ENCODE measurements at places on chromosomes 6 and 20. TPM values are rescaled to one million over a fixed set of nuclear protein-coding genes. Genes with fewer than 3 reads are reported as not detected.

DNA sequence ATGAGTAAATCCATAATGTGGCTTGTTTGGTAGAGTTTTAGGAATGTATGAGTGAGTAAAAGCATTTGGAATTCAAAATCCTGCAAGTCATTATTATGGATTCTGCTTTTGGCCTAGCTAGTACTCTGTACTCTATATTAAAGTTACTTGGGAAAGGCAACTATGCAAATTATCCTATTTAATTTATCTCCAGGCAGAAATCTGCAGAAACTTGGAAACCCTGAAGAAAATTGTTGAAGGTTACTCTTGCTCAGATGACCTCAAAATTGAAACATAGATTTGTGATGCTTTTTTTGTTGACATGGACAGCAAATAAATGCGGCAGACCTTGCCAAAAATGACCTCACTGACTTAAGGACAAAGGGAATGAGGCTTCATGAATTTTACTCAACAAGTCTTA is 477.1 kb upstream of the EYS start:
- DNase-seq, result no peak

DNA sequence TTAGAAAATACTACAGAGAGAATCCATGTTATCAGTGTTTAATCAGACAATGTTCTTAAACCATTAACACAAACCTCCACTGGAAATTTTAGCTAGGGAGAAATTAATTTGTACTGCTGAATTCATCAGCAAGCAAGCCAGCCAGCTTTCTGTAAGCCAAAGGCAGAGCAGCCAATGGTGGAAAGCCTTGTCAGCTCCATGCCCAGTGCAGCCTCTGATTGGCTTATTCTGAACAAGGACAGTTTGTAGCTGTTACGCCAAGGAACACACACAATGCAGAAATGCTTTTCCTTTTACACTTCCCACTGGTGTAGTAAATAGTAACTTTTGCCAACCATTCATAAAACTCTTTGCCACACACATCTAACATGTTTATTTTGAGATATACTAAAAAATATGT is 265.0 kb downstream of the TENT5A start:
- no peak for DNase-seq

- no peak for DNase-seq
Measured at GRCh38 chr6:106244931-106245330, 80.6 kb downstream of the ATG5 start.

The STMND1 gene
- 4.9 TPM for total RNA-seq

The DEFB124 gene
- not detected for total RNA-seq

- DNase-seq, result no peak
Measured at GRCh38 chr6:108518714-108519576, 41.8 kb upstream of the FOXO3 start.

GRCh38 chr20:63290677-63291472 is 2.1 kb upstream of the COL20A1 start:
- DNase-seq, result no peak

DNA sequence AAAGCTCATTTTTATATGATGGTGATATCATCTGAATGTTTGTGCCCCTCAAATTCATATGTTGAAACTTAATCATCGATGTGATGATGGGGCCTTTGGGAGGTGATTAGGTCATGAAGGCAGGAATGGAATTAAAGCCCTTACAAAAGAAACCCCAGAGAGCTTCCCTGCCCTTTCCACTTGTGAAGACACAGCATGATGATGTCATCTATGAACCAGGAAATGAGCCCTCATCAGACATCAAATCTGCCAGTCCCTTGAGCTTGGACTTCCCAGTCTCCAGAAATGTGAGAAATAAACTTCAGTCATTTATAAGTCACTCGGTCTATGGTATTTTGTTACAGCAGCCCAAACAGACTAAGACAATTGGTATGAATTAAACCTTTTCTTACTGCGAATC is 153.1 kb downstream of the MYB start:
- DNase-seq, result no peak

The FNDC1 gene
- total RNA-seq, result 0.44 TPM

DNA sequence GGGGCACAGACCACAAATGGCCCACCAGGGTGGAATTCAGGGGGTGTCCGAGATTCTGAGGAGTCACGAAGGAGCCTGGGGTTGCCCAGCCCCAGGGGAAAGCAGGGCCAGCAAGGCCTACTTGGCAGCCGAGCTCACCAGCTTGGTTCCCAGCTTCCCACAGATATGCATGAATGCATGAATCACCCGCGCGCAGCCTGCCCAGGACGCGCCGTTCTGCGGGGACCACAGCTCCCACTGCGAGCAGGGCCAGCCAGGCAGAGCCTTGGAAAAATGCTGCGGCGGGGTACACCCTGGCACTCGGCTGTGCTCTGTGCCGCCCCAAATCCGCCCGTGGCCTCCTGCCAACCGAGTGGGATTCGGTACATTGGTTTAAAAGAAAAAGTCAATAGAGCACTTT is 211.0 kb downstream of the NFATC2 start:
- no peak for DNase-seq

GRCh38 chr6:138410048-138410735 is 6.2 kb downstream of the HEBP2 start:
- peak; percentile 55 for DNase-seq

The HLA-F gene
- total RNA-seq, result 176 TPM

DNA sequence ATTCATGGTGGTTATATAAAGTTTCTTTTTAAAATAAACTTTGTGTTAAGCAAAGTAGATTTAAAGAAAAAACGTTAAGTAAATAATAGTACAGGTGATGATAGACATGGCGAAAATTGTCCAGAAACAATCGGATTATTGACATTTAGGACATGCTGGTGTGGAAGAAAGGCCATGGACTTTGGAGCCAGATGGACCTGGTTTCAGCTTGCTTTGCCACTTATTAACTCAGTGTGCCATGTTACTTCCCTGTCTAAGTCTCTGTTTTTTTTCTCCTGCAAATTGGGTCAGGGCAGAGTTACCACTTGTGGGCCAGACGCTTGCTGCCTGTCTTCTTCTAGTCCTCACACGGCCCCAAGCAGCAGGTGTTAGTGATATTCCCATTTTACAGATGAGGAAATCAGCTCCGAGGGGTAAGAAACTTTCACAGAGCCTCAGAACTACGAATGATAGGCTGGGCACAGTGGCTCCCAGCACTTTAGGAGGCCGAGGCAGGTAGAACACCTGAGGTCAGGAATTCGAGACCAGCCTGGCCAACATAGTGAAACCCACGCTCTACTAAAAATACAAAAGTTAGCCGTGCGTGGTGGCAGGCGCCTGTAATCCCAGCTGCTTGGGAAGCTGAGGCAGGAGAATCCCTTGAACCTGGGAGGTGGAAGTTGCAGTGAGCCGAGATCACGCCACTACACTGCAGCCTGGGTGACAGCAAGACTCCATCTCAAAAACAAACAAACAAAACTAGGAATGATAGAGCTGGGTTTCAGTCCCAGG is 12.4 kb downstream of the KIF3B start:
- no peak for DNase-seq

GRCh38 chr20:10626896-10627295 is 46.9 kb downstream of the JAG1 start:
- DNase-seq, result no peak

The GRIK2 gene
- 0.62 TPM for total RNA-seq

The ADGRB3 gene
- 2.3 TPM for total RNA-seq

- no peak for DNase-seq
Measured at GRCh38 chr20:41304424-41305079, 13.0 kb downstream of the ZHX3 start.

The DEFB126 gene
- not detected for total RNA-seq

DNA sequence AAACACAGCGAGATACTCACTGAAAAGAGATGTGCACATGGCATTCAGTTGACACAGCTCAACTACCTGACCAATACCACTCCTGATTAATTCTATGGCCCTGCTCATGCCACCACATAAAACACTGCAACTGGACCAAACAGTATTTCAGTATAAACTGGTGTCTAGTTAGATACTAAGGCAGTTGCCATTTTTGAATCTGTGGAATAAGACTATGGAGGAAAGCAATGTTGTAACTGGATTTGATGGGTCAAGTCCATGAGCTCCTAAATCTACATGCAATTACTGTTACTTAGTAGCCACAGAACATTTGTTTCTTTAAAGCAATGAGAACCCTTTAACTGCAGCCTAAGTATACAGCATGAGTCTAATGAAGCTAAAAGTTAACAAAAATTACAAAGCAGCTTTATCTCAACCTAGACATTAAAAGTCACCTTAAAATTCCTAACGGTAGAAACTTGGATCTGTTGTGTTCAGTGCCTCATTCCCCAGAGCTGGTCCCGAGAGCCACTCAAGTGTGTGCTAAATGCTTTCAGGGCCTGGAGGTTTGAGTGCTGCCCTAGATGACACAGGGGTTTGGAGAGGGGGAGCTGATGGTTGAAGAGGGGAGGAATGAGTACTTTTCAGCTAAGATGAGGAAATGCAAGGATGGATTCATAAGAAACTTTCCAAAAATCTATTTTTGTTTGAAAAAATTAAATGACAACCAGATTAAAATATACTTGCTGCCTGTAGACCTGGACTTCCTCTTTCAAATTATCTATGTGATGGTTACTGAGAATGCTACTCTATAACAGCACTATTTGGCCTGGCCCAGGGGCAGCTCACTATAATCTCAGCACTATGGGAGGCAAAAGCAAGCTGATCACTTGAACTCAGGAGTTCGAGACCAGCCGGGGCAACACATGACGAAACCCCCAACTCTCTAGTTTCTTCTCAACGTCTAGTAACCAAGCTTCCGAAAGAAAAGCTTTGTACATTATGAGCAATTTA is 15.6 kb downstream of the SNX5 start:
- DNase-seq, result no peak
